Right ventricle myocardium superior (tissue), 1 donor: ENCODE measurements at places on chromosomes 5 and 9. TPM values are rescaled to one million over a fixed set of nuclear protein-coding genes. Genes with fewer than 3 reads are reported as not detected.

IL13 gene
- total RNA-seq: not detected

GRCh38 chr5:158559066-158559465, 540.6 kb downstream of the EBF1 start:
- DNase-seq: no peak

GRCh38 chr5:136279314-136279713, 86.0 kb downstream of the TRPC7 start:
- no peak for DNase-seq

- peak; percentile 39 for DNase-seq
Observed at GRCh38 chr5:19258686-19259085, 729.3 kb downstream of the CDH18 start.

IFNA13 gene
- not detected for total RNA-seq

GRCh38 chr9:71604197-71605063, 163.9 kb downstream of the CEMIP2 start:
- DNase-seq: peak; percentile 74

GRCh38 chr5:148374690-148375360, 8.9 kb upstream of the FBXO38 start:
- no peak for DNase-seq

- no peak for DNase-seq
Observed at GRCh38 chr5:80793354-80793753, 138.6 kb upstream of the DHFR start.

GRCh38 chr5:171308453-171309275, at the start of gene TLX3:
TLX3 (plus strand) TSS chr5:171309248; CDS start chr5:171309366, 118 bp downstream.
- no peak for DNase-seq

DNA sequence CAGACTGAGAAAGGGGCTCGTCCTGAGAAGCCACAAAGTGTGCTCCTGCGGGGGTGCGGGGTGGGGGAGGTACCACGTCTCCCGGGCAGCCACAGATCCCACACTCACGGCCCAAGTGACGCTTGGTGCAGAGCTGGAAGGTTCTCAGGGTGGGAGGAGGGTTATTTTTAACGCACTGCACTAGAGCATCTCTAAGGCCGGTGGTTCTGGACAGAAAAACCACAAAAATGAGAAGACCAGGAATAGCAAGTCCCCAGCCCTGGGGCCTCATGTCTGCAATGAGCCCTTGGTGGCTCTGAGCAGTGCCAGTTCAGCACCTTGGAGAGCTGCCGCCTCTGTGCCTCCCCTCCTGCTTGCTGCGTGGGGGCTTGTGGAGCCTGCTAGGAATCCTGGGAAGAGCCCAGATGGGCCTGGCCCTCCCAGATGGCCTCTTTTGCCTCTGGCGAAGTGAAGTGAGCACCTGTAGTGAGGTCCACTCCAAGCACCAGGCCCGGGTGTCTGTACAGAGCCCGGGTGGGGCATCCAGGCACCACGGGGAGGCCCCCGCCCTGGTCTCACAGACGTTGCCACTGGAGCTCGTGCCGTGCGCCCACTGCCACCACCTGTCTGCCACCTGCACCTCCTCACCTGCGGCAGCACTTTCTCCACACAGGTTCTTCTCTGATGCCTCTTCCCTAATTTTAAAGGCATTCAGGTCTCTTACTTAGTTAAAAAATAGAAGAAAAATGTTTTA, 48.9 kb upstream of the CACNA1B start:
- no peak for DNase-seq

- DNase-seq: no peak
Observed at GRCh38 chr5:3344671-3345070, 251.0 kb upstream of the IRX1 start.

DNA sequence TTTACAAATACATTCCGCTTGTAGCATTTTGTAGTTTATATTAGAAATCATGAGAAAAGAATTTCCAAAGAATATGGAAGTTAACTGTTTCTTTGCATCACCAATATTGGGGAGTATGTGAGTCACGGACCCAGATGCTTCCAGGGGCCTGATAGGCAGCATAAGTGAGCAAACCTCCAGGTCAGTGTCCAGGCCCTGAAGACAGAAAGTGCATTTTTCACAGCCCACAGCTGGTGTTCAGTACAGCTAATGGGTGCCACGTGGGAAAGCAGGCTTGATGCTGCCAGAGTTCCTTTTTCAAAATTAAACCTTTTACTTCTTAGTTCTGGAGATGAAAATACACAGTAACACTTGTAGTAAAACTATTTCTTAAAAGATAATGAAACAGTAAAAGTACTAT, 454.4 kb upstream of the ACTBL2 start:
- DNase-seq: no peak

TAF1L gene
- not detected for total RNA-seq

DNA sequence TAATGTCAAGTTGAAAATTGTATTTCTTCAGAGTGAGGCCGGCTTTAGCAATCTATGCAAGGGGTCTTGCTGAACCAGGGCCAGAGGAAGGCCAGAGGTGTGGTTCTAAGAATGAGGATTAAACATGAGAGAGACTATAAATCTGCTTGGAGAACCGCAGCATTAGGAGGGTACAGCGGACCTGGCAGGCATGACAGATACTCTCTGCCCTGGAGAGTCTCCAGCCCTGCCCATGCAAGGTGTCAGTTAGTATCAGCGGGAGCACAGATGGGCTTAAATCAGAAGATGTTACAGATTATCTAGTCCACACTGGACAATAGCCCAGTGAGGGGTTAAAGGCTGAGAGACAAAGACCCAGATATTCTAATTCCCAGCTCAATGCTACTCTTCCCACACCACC, 11.5 kb upstream of the GPX3 start:
- no peak for DNase-seq

- DNase-seq: no peak
Observed at GRCh38 chr9:135473972-135474543, 5.5 kb upstream of the PPP1R26 start.

DNA sequence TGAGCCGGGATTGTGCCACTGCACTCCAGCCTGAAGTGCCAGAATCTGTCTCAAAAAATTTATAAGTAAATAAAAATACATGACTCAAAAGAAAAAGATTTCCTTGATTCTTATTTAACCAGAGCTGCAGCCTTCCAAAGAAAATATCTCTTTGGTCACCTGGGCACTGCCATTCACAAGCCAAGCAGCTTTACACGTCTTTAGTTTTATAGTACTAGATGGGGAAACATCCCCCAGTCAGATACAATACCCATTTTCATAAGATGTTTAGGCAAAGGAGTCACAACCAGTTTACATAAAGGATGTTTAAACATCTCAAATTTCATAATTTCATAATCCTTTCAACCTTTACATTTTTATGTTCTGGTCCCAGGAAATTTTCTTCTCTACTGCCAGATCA, 13.7 kb upstream of the OXCT1 start:
- DNase-seq: no peak

DNA sequence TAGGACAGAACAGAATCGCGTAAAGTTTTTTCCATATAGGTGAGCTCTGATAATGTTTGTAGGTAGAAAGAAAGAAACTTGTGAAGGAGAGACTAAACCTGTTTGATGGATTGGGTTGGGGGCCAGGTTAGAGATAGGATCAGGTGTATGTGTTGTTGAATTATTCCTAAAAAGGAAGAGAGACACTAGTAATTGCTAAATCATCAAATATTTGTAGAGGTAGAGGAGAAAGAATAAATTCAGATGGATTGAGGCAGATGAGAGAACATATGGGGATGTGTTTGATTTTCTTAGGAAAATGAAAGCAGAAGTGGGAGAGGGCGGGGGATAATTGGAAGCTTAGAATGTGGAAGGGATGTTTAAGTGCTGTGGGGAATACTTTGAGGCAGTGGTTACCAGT, 7.7 kb downstream of the ZCCHC7 start:
- DNase-seq: no peak

MARCHF11 gene
- 7.1 TPM for total RNA-seq

HK3 gene
- total RNA-seq: 7.2 TPM

- DNase-seq: no peak
Observed at GRCh38 chr5:153753645-153754432, 263.4 kb downstream of the GRIA1 start.

DNA sequence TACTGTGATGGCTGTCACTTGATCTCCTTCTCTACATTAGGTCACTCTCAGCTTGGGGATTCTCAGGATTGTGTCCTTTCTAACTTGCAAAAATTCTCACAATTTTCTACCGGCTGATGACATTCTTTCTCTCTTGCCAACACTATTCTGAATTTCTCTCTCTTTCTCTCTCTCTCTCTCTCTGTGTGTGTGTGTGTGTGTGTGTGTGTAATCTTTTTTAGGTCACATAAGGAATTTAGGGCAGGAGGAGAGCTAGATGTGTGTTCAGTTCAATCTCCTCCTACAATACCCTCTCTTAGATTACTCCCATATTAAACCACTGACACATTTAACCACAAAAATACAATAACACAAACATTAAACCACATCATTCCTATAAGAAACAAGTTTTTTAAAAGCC, 242.3 kb upstream of the NREP start:
- no peak for DNase-seq

DNA sequence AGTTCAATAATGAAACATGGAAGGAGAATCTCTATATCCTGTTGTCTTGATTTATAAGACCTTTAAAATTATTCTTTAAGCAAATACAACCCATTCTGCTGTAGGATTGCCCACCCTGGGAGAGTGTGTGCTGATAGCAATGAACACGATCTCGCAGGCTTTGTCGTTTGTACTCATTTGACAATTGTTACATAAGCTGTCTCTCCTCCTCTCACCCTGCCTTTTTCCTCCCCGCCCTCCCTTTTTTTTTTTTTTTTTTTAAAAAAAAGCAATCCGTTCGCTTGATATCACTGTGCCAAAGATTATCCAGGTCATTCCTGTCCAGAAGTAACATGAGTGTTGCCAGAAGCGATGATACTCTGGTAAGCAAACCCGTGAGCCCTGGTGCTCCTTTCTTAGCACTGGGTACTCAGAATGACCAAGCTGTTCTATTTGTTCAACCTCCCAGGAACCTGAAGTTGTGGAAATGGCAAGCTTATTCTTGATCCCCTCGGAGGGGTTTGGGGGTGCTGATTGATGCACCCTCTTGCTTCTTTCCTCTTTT, 82.7 kb upstream of the CTSL start:
- no peak for DNase-seq

- DNase-seq: no peak
Observed at GRCh38 chr5:84695330-84695729, 310.6 kb upstream of the EDIL3 start.

DNA sequence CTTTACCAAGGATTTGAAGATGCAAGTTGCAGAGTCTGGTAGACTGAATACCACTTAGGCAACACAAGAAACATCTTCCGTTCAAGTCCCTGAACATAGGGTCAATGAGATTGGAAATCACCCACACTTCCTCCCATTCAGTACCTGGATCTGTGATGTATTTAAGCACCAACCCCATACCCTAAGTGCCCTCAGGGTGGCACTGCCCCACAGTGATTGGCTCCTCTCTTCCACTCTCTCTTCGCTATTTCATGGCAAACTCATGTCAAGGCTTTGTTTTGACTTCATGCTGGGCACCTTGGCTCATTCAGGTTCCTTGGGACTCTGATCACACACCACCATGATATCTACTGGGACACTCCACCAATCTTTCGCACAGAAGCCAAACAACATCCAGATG, 53.7 kb downstream of the GGTA1 start:
- no peak for DNase-seq

DMGDH gene
- total RNA-seq: 2.2 TPM

OBP2B gene
- total RNA-seq: not detected

COL15A1 gene
- total RNA-seq: 55.9 TPM

DNA sequence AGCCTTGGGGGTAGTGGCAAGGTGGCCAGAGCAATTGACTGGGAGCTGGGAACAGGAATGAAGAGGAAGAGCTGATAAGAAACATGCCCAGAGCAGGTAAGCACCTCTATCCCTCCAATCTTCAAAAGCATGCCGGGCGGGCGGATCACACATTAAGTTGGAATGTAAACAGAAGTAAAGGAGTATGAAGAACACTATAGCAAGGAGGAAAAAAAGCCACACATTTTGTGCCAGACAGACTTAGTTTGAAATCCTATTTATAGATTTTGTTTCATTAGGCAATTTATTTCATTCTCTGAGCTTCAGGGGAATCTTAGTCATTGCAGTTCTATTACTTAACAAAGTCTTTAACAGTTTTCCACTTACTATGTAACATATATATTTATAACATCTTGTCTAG, 173.9 kb upstream of the TNC start:
- DNase-seq: no peak

DNA sequence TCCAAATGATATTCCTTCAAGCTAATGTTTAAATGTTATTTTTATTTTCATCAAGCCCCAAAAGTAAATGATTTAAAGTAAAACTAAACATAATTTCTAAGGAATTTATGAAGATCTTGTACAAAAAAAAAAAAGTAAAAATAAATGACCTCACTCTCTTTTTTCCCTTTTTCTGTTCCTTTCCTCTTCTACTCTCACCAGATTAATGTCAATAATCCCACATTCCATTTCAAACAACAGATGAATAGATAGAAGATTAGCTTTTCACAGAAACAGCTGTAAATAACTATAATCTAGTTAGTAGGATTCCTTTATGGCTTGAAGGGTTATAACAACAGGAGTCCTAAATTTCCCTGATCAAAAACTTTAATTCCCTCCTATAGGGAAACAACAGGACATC, 88.1 kb downstream of the EFNA5 start:
- DNase-seq: no peak

- DNase-seq: no peak
Observed at GRCh38 chr5:52702877-52703276, 84.8 kb upstream of the ITGA1 start.

- DNase-seq: no peak
Observed at GRCh38 chr5:152089644-152090043, 165.0 kb upstream of the GLRA1 start.

CAPSL gene
- not detected for total RNA-seq

DNA sequence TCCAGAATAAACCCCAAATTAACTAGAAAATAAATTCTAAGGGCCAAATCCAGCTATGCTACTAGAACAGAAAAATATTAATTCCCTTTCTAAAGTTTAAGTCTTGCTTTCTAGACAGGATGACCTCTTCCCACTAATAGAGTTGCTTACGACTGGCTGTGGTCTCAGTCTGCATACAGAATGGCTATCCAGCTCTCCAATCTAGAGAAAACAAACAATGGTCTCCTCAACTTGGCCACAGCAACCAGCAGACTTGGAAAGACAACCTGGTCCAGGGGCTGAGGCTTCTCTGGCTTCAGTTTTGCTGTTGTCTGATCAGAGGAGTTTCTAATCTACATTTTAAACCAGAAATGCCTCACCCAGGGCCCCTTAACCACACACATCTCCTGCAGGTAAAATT, 28.9 kb downstream of the RASEF start:
- no peak for DNase-seq

GRCh38 chr5:129094924-129095899, 663 bp downstream of the ISOC1 start:
- DNase-seq: peak; percentile 86

GRCh38 chr9:132443951-132444607, 34.1 kb downstream of the CFAP77 start:
- DNase-seq: no peak

GRCh38 chr5:68319706-68320412, 104.3 kb downstream of the PIK3R1 start:
- DNase-seq: no peak

- no peak for DNase-seq
Observed at GRCh38 chr5:166980666-166981065, 1310.8 kb upstream of the WWC1 start.
